Caco-2 (cell line): ENCODE measurements at places on chromosomes 13 and 19. TPM values are rescaled to one million over a fixed set of nuclear protein-coding genes. Genes with fewer than 3 reads are reported as not detected.

TMEM147 gene
- total RNA-seq, result 126 and 140 TPM in 2 replicates

NANOS3 gene
- total RNA-seq, result not detected in 2 replicates

DLL3 gene
- total RNA-seq, result 1.7 and 2.7 TPM in 2 replicates

KCNN1 gene
- not detected in 2 replicates for total RNA-seq

F2RL3 gene
- total RNA-seq, result not detected in 2 replicates

ZNF701 gene
- 17.5 and 19.6 TPM in 2 replicates for total RNA-seq

PRODH2 gene
- total RNA-seq, result 0.28 TPM in 1 of 2 replicates, not detected in the other

LENG9 gene
- 6.7 and 6.9 TPM in 2 replicates for total RNA-seq

MYPOP gene
- total RNA-seq, result 15.8 and 18.1 TPM in 2 replicates

TMEM143 gene
- total RNA-seq, result 20.4 and 24.4 TPM in 2 replicates

S1PR4 gene
- total RNA-seq, result not detected in 2 replicates

ZNF274 gene
- total RNA-seq, result 19.9 and 21.6 TPM in 2 replicates
